ENCODE measurements at places on chromosomes 7 and 10.

DNA sequence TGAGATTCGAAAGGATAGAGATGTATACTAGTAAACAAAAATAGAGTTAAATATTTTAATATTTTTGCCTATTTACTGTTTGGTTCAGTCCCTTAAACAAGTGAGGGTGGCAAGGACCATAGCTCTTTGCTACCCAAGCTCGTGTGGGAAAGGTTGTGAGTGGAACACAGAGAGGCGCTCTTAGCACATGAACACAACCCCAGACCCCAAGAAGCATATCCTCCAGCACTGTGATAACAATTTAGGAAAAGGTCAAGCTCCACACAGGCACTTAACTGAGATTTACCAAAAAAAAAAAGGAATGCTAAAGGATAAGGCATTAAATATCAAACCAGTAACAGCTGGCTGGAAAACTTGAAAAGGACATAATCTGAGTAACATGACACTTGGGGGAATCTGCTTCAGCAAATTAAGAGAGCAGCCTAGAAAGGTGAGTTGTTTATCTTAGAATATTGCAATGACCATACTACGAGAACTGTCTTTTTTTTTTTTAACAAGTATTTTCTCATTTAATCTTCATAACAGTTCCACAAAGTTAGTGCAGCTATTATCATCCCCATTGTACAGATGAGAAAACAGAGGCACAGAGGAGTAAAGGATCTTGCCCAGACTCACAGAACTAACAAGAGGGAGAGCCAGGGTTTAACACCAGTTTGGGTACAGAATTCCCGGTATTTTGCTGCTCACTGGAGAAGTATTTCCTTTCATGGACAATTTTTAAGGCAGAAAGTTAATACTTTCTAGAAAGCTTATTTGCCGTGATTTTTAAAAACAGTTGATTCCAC is 303.5 kb upstream of the AOAH start:
- DNase-seq, result no peak

GRCh38 chr10:13440185-13441061 is 88.4 kb downstream of the BEND7 start:
- peak; percentile 75 for DNase-seq

GRCh38 chr10:45460235-45460878 is 86.3 kb downstream of the ALOX5 start:
- DNase-seq, result no peak

- no peak for DNase-seq
These were observed 17.9 kb downstream of the ANKRD22 start for GRCh38 chr10:88833723-88834122.

DNA sequence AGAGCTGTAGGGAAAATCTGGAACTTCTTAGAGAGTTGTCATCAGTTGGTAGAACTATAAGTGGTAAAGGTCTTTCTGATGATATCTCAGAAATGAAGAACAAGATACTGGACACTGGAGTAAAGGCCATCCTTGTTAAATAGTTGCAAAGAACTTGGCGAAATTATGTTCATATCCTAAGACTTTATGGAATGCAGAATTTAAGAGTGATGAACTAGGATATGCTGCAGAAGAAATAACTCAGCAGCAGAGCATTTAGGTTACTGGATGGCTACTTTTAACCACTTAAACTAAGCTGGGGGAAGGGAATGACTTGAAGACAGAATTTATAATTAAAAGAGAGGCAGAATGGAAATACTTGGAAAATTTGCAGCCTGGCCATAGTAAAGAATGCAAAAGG is 23.7 kb downstream of the PTEN start:
- no peak for DNase-seq

DNA sequence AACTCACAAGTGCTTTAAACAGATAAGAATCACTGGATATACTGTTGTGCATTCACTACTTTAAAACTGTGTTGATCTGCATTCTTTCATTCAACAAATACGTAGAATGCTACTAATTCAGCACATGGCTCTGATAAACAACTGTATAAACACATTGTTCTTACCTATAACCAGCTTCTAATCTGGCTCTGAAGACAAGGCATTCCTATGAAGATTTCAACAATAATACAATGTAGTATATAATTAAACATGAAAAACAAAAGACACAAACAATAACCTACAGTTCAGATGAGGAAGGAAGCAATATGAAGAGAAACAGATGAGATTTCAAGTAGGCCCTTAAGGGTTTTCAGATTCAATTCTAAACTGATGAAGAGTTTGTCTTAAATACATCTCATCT is 31.1 kb upstream of the ANLN start:
- no peak for DNase-seq

GRCh38 chr10:69845574-69846292 is 44.0 kb downstream of the COL13A1 start:
- no peak for DNase-seq

- DNase-seq, result no peak
These were observed 550.6 kb downstream of the DNAJB6 start for GRCh38 chr7:157887400-157887799.

GRCh38 chr10:4767033-4767814 is 58.8 kb upstream of the AKR1E2 start:
- no peak for DNase-seq
